ENCODE measurements at places on chromosomes 13 and 19.
A peak's percentile ranks its signal among the peaks of the same experiment; 100 is the strongest.

- DNase-seq, result no peak
These were observed 680.4 kb upstream of the SPRY2 start for GRCh38 chr13:81021284-81021840.

- no peak for DNase-seq
These were observed 23.2 kb downstream of the SUGP1 start for GRCh38 chr19:19296953-19297689.

DNA sequence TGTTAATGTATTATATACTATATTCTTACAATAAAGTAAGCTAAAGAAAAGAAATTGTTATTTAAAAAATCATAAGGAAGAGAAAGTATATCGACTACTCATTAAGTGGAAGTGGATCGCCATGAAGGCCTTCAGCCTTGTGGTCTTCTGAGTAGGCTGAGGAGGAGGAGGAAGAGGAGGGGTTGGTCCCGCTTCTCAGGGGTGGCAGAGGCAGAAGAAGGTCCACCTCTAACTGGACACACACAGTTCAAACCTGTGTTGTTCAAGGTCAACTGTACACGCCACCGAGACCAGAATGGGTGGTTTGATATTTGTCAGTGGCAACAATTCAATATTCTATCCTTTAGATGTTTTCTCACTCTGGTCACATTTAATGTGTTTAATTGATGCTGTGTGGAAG is 67.2 kb downstream of the ALOX5AP start:
- DNase-seq, result no peak

- DNase-seq, result no peak
These were observed 888.5 kb downstream of the UQCRFS1 start for GRCh38 chr19:28324275-28325060.

DNA sequence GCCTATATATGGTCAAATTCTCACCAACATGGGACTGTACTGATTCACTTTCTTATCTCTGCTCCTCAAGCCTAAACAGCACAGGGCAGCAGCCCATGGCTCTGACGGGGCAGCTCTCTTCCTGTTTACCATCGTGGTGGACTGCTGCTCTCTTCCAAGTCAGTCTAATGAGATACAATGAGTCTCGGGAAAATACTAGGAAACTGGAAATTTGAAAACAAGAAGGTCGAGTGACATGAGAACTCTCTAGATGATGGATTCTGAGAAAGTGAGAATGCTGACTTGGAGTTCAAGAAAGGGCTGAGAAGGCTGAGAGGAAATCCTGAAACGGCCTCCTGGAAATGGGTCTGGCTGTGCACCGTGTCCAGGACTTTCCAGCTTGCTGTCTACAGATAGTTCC is 122.8 kb upstream of the ARGLU1 start:
- DNase-seq, result no peak

DNA sequence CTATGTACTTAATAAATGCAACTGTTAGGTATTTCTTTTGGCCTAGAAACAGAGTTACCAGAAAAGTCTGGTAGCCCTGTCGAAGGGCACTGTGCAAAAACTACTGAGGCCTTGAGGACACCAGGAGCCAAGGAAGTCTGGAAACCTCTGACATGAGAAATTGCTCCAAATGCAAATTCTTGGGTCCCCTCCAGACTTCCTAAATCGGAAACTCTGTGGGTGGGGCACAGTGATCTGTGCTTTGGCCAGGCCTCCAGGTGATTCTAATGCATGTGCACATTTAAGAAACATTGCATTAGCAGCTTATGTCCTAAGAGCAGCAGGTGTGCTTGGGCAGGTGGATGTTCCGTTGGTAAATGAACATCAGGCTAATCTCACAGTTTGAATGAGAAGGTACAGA is 50.0 kb downstream of the STARD13 start:
- no peak for DNase-seq

GRCh38 chr19:18789422-18789869 is 1.7 kb downstream of the COMP start:
- DNase-seq, result no peak

DNA sequence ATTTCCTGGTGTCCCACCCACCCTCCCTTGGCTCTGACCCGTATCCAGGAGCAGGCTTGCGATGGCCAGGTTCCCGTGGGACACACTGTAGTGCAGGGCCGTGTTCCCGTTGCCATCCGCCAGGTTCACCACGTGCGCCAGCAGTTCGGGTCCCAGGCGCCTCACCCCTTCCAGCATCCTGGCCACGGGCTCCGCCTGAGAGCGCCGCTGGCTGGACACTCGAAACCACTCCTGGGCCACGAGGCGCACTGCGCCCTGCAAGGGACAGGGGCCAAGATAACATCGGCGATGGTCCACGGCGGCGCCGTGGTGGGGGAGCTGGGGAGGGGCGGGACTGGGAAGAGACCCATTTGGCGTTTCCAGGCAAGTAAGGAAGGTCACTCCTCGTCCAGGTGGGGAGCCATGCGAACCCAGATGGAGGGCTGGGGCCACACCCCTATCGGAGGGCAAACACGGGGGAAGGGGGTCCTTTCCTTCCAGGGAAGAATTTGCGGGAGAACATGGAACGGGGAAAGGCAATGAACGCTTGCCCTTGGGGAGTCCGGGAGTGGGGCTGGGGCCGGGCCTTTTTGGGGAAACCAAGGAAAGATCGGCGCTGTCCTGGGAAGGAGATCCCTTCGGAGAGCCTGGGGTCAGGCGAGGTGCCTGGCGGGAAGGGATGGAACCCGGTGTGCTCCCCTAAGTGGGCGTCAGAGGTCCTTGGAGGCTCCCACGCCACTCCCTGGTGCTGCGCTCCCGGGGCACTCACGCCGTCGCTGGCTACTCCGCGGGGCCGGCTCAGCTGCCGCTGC is 9.9 kb downstream of the KANK3 start:
- DNase-seq, result no peak

DNA sequence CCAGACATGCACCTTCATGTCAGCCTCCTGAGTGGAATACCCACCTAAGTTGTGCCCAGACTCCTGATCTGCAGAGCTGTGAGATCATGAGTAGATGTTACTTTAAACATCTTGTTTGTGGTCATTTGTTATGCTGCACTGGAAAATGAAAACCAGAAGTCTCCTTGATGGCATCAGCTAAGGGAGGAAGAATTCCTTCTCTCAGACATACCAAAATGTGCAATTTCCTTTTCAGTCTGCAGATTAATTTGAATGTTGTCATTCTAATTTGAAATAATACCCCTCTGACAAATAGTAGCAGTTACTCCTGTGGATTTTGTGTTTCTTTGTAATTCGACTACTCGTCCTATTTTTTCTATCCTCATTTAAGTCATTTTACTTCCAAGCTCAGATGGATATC is 59.3 kb downstream of the ITGBL1 start:
- no peak for DNase-seq

GRCh38 chr19:18772620-18773587 is 18.2 kb downstream of the COMP start:
- DNase-seq, result peak; percentile 60
